ENCODE measurements at places on chromosomes 13 and 19.

DNA sequence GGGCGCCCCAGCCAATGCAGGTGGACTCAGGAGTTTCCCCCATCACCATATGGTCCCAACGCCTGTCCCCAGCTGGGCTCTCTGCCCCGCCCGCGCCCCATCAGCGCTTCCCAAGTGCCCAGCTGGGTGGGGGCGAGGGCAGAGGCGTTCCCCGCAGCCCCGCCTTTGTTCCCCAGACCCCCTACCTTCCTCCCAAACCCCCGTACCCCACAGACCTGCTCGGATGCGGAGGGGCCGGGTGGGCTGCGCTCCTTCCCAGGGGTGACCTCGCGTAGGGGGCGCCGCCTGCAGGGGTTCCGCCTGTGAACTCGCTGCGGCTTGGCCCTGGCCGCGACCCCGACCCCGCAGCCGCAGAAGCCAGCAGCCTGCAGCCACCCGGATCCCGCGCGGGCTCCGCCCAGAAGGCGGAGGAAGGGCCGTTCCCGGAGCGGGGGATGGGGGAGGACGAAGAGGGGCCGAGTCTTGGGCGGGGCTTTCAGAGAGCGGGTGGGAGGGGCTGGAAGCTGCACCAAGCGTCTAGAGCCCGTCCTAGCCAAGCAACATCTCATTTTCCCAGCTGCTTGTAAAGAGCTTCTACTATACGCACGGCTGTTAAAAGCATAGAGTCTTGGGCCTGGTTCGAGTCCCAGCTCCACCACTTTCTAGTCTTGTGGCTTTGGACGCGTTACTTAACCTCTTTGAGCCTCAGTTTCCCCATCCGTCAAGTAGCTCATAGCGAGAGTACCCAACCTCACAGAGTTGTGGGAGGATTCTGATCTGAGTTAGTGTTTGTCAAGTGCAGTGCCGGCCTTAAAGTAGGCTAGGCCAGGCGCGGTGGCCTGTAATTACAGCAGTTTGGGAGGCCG lies at the start of gene RAB3D:
TSS of gene RAB3D (minus strand) at position 404 of the 845 bp plus-strand sequence. CDS start 2,258 bp downstream, outside the sequence.
- peak; percentile 90 for DNase-seq

GRCh38 chr13:64538711-64539110 lies 2691.4 kb downstream of the PCDH9 start:
- no peak for DNase-seq

GRCh38 chr13:34349091-34349722 lies 531.3 kb downstream of the RFC3 start:
- DNase-seq: no peak

- DNase-seq: no peak
Observed at GRCh38 chr19:7191946-7192691, 102.1 kb downstream of the INSR start.

DNA sequence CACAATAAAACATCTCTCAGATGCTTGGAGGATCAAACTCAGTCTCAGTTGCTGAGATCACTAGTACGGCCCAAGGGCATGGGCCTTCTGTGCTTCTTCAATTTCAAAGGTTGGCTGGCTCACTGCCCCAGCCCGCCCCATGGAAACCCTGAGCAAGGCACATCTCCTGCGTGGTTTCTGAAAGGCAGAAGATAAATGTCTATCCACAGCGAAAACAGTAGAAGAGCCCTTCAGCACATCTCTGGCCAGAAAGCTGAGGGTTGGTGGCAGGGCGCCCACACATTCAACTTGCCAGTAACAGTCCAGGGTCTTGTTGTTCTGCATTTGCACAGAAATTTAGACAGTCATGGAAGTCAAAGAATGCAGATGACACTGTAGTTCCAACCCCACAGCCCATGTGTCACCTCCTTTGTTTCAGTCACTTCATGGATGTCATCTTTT lies 24.0 kb upstream of the KATNAL1 start:
- DNase-seq: no peak

DNA sequence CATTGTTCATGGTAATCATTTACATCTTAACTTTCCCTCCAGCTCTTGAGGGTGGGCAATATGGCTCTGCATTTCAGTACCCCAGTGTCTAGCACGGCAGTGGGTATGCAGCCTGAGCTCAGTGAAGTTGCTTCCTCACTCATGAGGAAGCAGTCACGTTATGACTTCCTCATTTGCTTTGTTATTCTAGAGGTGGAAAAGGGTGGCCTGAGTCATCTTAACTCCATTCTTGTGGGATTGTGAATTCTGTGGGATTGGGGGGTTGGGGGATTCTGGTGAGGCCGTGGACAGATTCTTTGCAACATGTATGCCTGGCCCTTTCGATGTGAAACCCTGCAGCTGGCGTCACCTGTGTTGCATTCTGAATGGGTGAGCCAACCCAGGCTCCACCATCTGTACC lies 406.7 kb upstream of the ZNF507 start:
- DNase-seq: no peak

Data from NCI-H1092 (cell line).